Cardiac fibroblast (primary cell): ENCODE measurements at places on chromosomes 12 and 14.
A peak's percentile ranks its signal among the peaks of the same experiment; 100 is the strongest.

- peak; percentile 78 for DNase-seq
Measured at GRCh38 chr12:106195621-106196027, 52.2 kb downstream of the CKAP4 start.

DNA sequence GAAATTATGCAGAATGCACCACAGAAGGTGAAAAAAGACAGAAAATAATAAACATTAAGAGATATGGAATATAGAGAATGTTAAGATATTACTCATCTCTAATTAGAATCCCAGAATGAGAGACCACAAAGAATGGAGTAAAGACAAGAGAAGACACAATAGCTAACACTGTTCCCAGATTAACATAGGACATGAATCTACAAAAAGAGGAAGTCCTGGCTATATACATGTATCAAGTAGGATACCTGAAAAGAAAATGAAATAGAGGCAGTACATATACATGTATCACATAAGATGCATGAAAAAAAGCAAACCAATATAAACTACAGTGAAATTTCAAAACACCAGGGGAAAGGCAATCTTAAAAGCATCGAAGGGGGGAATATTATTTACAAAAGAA is 5.6 kb upstream of the EPS8 start:
- DNase-seq = no peak

GRCh38 chr12:101566318-101566717 is 28.5 kb upstream of the MYBPC1 start:
- DNase-seq = no peak

DNA sequence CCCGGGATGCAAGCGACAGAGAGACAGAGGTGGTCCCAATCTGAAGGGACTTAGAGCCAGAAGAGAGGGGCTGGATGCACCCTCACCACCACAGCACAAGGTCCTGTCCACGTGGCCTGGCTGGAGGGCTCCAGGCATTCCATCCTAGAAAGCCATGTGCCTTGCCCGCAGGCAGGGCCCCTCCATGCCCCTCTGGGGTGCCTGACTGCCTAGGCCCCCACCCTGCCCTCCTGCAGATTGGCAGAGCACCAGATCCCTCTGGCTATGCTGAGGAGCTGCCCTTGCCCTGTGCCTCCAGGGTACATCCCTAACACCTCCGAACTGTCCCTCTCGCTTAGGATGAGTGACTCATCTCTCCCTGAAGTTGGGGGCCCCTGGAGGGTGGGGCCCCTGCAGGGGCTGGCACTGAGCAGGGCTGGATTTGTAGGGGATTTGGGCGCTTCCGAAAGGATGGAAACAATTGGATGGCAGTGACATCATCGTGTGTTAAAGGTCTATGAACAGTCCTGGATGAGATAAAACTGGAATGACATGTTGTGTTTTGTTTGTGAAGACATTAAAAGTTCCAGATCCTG is 50.9 kb downstream of the CHGA start:
- peak; percentile 36 for DNase-seq

DNA sequence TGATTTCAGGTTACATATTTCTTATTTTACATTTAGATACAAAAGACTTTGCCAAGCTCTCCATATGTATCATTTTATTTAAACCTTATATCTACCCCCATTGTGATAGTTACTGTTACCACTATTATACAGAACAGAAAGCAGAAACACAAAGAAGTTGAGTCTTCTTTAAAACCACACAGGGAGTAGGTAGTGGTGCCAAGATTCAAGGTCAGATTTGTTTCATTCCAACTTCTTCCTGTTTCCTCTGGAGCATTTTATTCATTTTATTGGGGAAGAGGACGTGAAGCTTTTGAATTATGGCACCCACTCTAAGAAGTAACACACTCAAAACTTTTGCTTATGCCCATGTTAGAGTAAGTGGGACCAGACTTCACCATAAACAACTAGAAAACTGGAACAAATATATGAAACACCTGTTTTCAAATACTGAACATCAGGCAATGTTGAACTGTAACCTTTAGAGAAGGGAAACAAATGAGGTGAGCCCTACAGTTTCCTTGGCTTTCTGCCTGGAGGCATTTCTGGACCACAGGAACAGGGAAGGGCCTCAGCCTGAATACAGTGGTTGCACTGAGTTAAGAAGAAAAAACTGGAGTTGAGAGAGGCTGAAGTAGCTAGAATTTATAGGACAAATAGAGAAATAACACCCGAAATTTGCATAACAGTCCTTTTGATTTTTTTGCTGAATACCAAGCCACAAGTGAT is 160.4 kb upstream of the SSTR1 start:
- no peak for DNase-seq

DNA sequence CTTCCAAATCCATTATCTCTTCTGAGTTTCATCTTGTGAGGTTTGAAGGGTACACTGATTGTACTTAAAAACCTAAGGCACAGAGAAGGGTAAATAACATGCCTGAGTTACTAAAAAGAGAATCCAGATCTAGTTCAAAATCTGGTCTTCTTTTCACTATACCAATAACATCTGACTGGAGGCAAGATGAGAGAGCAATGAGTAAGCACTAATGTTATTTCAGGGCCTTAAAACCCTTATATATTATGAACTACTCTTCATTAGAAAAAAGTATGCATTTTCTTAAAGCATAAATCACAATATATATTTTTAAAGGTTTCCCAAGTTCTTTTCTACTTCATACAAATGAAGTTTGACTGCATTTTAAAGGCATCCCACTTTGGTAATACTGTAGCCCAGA is 60.2 kb downstream of the GXYLT1 start:
- DNase-seq = no peak
